ENCODE measurements at places on chromosomes 4 and X. TPM values are rescaled to one million over a fixed set of nuclear protein-coding genes. Genes with fewer than 3 reads are reported as not detected.

Gene S100P
- 55.6 TPM for total RNA-seq

Gene RNF128
- 0.17 TPM for total RNA-seq

GRCh38 chr4:185005219-185005819 is 13.0 kb upstream of the HELT start:
- DNase-seq: peak; percentile 88

GRCh38 chrX:74318672-74319071 is 14.7 kb downstream of the ZCCHC13 start:
- DNase-seq: no peak

GRCh38 chr4:150821641-150822040 is 193.4 kb downstream of the LRBA start:
- DNase-seq: no peak

- DNase-seq: no peak
Observed at GRCh38 chr4:40972722-40973121, 223.0 kb downstream of the NSUN7 start.

Gene RTL3
- total RNA-seq: not detected

DNA sequence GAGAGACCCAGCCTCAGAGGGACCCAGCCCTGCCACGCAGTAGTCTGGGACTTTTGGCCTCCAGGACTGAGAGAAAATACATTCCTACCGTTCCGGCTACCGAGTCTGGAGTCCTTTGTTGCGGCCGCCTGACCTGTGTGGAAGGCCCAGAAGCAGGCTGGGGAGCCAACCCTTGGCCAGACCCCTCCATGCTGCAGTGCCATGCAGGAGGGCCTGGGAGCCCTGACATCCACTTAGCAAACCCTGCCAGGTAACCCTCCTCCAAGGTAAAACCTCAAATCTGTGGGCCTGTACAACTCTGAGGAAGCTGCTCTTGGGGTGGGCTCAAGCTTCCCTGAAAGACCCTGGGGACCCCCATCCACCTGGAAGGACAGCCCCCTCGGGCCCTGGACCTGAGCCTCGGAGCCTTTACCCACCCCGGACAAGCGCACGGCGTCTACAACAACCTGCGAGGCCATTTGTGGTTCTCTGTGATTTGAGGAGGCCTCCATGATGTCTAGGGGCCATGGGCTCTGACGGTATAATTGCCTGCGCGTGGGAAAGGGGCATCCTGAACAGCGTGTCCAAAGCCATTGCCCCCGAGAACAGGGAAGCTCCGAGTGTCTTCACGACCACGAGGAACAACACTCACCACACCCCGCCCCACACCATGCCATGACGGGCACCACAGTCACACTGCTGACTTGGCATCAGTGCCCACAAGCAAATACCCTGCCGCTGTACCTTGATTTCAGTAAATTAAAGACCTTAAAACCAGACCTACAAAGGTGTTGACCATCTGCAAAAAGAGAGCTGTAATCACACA is 58.7 kb downstream of the ZFYVE28 start:
- DNase-seq: no peak

DNA sequence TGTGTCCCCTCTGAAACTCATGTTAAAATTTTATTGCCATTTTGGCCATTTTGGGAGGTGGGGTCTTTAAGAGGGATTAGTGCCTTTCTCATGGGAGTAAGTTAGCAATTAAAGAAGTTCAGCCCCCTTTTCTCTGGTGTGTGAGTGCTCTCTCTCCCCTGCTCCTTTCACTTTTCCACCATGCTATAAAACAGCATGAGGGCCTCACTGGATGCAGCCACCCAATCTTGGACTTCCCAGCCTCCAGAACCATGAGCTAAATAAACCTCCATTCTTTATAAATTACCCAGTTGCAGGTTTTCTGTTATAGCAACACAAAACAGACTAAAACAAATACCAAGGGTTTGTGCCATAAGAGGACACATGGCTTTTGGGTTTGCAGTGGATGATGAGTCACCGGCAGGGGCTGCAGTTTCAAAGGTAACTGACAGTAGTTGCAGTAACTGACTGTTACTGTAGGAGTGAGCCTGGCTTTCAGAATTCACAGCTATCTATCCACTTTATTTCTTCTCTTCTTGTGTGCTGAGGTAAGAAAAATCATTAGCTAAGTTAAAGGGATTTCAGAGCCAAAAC is 121.5 kb downstream of the PPEF1 start:
- peak; percentile 30 for DNase-seq

Measured in MCF 10A (cell line).